Body of pancreas (tissue), 4 donors: ENCODE measurements at places on chromosomes 11 and 22. TPM values are rescaled to one million over a fixed set of nuclear protein-coding genes. Genes with fewer than 3 reads are reported as not detected.
A peak's percentile ranks its signal among the peaks of the same experiment; 100 is the strongest.

The THY1 gene
- total RNA-seq = 6.9 TPM

GRCh38 chr22:27107824-27108223 is 450.4 kb downstream of the MIAT start:
- no peaks in the 10 kb centered on the region for H3K27me3 ChIP-seq
- H3K4me1 ChIP-seq = peaks cover 35% of the 10 kb centered on the region
- no peaks in the 10 kb centered on the region for H3K36me3 ChIP-seq
- no peak overlapping the region for H3K4me3 ChIP-seq

DNA sequence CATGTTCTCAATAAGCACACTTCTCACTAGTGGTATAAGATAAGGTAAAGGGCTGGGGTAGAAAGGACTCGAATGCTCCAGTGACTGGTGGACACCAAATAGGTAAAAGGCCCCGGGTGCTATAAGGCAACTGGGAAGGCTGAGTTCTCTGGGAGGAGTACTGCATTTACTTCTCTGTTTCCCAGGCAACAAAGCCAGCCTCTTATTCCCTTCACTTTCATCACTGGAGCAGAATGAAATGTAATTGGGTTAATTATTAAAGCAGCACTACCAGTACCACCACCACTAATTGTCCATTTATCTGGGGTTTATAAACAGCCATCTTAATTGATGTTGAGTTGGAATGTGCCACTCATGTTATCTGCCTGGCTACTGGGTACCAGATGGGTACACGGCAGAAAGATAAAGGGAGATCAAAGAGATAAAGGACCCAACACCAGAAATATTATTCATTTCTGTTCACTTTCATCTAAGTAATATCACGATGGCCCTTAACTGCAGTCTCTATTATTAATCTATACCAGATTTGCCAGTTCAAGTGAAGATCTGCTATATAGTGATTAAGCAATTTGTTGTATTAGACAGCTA is 94.4 kb upstream of the CHRM4 start:
- no peak for DNase-seq
- no peaks in the 10 kb centered on the region for H3K27me3 ChIP-seq
- H3K4me1 ChIP-seq = no peaks in the 10 kb centered on the region
- H3K4me3 ChIP-seq = no peak overlapping the region

The RHOD gene
- total RNA-seq = 19.1 TPM

DNA sequence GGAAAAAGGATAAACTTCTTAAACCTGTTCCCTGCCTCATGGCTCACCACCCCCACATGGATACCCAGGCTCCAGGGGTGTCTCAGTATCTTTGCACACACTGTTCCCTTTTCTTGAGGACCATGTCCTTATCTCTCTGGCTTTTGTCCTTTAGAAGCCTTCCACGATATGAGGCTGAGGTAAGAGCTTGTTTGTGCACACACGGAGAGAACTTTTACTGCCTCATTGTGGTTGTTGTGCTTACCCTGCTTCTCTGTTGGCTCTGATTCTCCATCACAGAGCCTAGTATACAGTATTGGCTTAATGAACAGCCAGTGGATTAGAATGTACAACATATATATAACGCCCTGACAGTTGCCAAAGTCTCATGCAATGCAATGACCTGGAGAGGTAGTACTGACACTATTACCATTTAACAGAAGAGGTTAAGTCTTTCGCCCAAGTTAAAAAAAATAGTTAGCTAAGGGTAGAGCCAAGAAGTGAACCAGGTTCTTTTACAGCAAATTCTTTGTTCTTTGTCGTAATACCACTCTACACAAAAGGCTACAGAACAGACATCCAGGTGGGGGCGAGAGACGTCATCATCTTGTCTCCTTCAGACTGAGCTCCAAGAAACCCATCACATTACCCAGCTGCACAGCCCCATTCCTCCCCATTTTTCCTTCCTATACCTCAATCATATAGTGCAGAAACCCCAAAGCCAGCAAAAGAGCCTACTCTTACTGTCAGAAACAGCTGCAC is 117.3 kb downstream of the PLEKHA7 start:
- no peaks in the 10 kb centered on the region for H3K36me3 ChIP-seq
- H3K27ac ChIP-seq = peak overlapping the region; percentile 20
- H3K4me1 ChIP-seq = peaks cover 40% of the 10 kb centered on the region
- H3K27me3 ChIP-seq = no peaks in the 10 kb centered on the region
- H3K4me3 ChIP-seq = no peak overlapping the region

GRCh38 chr11:113663567-113663966 is 42.5 kb downstream of the TMPRSS5 start:
- H3K36me3 ChIP-seq = no peaks in the 10 kb centered on the region
- no peak for DNase-seq
- peak overlapping the region; percentile 16 for H3K27ac ChIP-seq

The IGLL5 gene
- total RNA-seq = 5.3 TPM

The CYB5R2 gene
- total RNA-seq = not detected

DNA sequence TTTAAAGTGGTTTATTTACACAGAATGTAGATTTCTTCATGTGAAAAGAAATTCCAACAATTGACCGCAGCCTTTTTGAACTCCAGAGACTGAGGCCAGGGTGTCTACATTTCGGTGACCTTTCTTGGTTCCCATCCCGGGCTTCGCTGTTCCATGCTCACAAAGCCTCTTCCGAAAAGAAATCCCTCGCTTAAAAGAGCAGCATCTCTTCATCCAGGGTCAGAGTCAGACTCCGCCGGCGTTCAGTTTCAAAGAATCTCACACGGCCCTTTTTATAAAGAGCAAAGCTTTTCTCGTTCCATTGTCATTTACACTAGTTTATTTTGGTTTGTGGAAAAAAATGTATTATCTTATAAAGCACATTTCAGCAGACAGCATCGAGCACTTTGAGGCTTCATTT is 530.6 kb upstream of the B3GAT1 start:
- H3K27me3 ChIP-seq = no peaks in the 10 kb centered on the region
- no peaks in the 10 kb centered on the region for H3K36me3 ChIP-seq
- H3K4me1 ChIP-seq = no peaks in the 10 kb centered on the region
- H3K27ac ChIP-seq = no peak overlapping the region

The OR2AT4 gene
- total RNA-seq = not detected

- H3K27me3 ChIP-seq = no peaks in the 10 kb centered on the region
- DNase-seq = no peak
- no peak overlapping the region for H3K4me3 ChIP-seq
- H3K4me1 ChIP-seq = no peaks in the 10 kb centered on the region
- H3K27ac ChIP-seq = no peak overlapping the region
Observed at GRCh38 chr11:118859973-118860372, 23.7 kb upstream of the CXCR5 start.

DNA sequence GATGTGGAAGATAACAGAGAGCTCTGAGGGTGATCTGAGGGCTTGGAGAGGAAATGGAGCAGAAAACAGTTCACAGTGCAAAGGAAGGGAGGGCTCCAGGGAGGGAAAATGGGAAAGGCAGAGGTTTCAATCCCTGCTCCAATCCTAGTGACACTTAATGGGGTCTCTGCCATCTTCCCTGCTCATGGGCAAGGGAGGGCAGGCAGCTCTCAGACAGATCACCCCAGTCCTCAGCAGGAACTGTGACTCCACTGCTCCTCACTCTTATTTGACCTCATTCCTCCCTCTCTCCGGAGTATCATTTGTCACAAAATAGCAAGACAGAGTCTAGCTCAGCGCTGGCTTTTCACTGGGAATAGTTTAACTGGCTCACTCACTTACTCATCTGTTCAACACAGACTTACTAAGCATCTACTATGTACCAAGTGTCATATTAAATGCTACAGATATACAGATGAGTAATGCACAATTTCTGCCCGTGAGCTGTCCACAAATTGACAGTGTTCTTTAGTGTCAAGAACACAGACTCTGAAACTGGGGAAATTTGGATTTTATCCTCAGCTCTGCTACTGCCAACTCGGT is 817.4 kb downstream of the OPCML start:
- no peaks in the 10 kb centered on the region for H3K27me3 ChIP-seq
- no peaks in the 10 kb centered on the region for H3K36me3 ChIP-seq
- H3K4me3 ChIP-seq = no peak overlapping the region

- no peaks in the 10 kb centered on the region for H3K27me3 ChIP-seq
- no peaks in the 10 kb centered on the region for H3K36me3 ChIP-seq
- H3K4me1 ChIP-seq = no peaks in the 10 kb centered on the region
- no peak overlapping the region for H3K4me3 ChIP-seq
- H3K27ac ChIP-seq = no peak overlapping the region
Observed at GRCh38 chr22:23503142-23503541, 76.9 kb downstream of the IGLL1 start.
